ENCODE measurements at places on chromosomes 12 and 14.

DNA sequence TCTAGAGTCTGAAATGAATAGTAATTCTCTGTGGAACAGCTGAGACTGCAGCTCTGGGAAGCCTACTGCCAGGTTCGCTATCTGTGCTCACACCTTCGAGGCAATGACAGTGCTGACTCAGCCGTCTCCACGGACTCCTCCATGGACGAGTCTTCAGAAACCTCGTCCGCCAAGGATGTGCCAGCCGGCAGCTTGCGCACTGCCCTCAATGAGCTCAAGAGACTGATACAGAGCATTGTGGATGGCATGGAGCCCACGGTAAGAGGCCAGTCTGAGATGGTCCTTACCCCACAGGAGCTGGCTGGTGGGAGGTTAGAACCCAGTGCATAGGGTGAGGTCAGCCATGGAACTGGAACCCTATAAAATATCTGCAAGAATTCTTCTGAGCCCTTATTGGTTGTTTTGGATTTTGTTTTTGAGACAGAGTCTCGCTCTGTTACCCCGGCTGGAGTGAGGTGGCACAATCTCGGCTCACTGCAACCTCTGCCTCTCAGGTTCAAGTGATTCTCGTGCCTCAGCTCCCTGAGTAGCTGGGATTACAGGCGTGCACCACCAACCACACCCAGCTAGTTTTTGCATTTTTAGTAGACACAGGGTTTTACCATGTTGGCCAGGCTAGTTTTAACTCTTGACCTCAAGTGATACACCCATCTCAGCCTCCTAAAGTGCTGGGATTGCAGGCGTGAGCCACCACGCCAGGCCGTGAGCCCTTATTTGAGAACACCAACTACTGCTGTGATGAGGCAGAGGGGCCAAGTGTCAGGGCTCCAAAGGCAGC, 43.9 kb downstream of the RAB35 start:
- peaks cover 12% of the 10 kb centered on the region for H3K4me1 ChIP-seq
- H3K4me3 ChIP-seq = no peak overlapping the region
- no peak overlapping the region for H3K27ac ChIP-seq
- DNase-seq = no peak

DNA sequence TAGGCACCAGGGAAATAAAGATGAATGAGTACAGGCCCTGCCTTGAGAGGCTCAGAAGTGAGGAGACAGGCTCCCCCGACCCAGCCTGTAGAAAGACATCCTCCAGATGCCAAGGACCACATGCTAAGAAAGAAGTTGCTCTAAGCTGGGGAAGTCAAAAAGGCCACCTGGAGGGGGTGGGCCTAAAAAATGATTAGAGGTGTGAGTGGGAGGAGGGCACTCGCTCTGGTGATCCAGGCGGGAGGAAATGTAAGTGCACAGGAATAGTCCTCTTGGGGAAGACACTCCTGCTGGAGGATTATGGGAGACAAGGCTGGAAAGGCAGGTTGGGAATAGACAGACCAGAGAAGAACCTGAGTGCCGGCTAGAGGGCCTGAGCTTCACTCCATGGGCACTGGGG, 32.2 kb downstream of the SMUG1 start:
- H3K36me3 ChIP-seq = no peaks in the 10 kb centered on the region
- no peak overlapping the region for H3K27ac ChIP-seq
- DNase-seq = no peak
- peaks cover 74% of the 10 kb centered on the region for H3K4me1 ChIP-seq
- peaks cover 3% of the 10 kb centered on the region for H3K27me3 ChIP-seq

GRCh38 chr14:54147282-54147681, 190.7 kb upstream of the BMP4 start:
- no peaks in the 10 kb centered on the region for H3K27me3 ChIP-seq
- no peak overlapping the region for H3K27ac ChIP-seq
- H3K36me3 ChIP-seq = peaks cover 15% of the 10 kb centered on the region
- H3K4me3 ChIP-seq = no peak overlapping the region
- H3K4me1 ChIP-seq = no peaks in the 10 kb centered on the region

- H3K36me3 ChIP-seq = no peaks in the 10 kb centered on the region
- no peak overlapping the region for H3K27ac ChIP-seq
- peaks cover 15% of the 10 kb centered on the region for H3K4me1 ChIP-seq
- peak overlapping the region; percentile 62 for H3K4me3 ChIP-seq
- DNase-seq = no peak
Measured at GRCh38 chr12:94872671-94872970, 130.9 kb downstream of the NDUFA12 start.

GRCh38 chr12:115975411-115975810, 302.1 kb downstream of the MED13L start:
- peaks cover 21% of the 10 kb centered on the region for H3K4me1 ChIP-seq
- H3K27me3 ChIP-seq = no peaks in the 10 kb centered on the region
- H3K4me3 ChIP-seq = no peak overlapping the region
- H3K27ac ChIP-seq = peak overlapping the region; percentile 33
- peaks cover 44% of the 10 kb centered on the region for H3K36me3 ChIP-seq
- no peak for DNase-seq

DNA sequence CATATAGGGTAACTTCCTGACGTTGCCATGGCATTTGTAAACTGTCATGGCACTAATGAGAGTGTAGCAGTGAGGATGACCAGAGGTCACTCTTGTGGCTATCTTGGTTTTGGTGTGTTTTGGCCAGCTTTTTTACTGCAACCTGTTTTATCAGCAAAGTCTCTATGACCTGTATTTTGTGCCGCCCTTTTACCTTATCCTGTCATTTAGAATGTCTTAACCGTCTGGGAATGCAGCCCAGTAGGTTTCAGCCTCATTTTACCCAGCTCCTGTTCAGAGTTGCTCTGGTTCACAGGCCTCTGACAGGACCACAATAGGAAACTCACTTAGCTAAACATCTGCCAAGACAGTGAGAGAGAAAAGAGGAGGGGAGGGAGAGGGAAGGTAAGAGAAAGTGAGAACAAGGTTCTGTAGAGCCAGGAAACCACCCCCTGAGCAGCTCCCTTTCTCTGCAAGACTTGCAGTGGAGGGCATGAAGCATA, 64.8 kb upstream of the PLEKHG3 start:
- peak overlapping the region; percentile 97 for H3K27ac ChIP-seq
- H3K36me3 ChIP-seq = peaks cover 2% of the 10 kb centered on the region
- no peak for DNase-seq
- peaks cover 57% of the 10 kb centered on the region for H3K4me1 ChIP-seq

GRCh38 chr12:1808798-1809480, 11.4 kb upstream of the LRTM2 start:
- no peak overlapping the region for H3K4me3 ChIP-seq
- H3K36me3 ChIP-seq = no peaks in the 10 kb centered on the region
- H3K4me1 ChIP-seq = peaks cover 5% of the 10 kb centered on the region
- H3K27ac ChIP-seq = no peak overlapping the region

DNA sequence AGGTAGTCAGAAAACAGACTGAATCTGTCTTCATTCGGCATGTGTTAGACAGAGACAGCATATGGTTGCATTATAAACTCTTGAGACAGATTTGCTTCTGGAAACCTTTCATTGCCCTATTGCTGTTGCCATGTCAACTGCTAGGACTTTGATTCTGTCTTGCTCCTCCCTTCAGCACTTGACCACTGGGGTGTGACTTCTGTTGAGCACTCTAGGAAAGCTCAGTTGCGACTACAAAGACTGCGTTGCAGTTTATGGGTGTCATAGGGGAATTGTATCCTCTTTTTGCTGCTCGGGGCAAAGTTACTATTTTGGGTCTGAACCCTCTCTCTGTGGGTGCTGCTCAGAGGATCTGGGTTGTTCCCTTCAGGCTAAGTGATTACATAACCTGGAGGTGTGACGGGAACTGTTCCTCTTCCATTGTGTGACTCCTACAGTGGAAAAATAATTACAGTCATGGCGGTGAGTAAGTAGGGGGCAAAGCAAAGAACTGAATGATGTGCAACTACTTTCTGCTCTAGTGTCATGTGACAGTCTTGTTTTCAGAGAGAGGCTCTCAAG, 44.3 kb upstream of the TRIM9 start:
- no peaks in the 10 kb centered on the region for H3K27me3 ChIP-seq
- no peak for DNase-seq
- H3K36me3 ChIP-seq = peaks cover 4% of the 10 kb centered on the region
- no peak overlapping the region for H3K4me3 ChIP-seq

DNA sequence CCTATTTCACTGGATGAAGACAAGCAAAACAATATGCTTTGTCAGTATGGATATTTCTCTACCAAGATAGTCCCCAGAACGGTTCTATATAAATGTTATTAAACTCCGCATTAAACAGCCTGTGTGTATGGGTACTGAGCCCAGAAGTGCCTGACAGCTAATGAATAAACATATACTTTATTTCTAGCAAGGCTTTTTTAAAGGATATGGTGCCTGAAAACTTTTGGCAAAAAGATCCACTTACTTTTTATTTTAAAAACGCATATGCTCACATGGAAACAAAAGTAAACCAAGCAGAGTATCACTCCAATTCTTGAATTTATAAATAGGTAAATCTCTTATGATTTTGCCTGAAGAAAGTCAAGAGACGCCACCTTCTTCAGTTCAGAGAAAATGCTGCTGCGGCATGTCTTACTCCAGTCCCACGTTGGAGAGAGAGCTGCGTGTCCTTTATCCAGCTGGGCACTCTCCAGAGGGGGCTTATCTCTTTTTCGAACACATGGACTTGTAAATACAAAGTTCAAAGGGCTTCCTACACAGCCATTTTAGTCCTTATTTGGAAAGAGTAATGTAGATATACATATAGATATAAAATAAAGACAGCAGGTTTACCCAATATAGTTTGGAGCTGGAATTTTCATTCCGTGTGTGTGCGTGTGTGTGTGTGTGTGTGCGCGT, 264.2 kb downstream of the ADAMTS20 start:
- peaks cover 79% of the 10 kb centered on the region for H3K4me1 ChIP-seq
- H3K27me3 ChIP-seq = no peaks in the 10 kb centered on the region
- H3K4me3 ChIP-seq = no peak overlapping the region
- peak overlapping the region; percentile 94 for H3K27ac ChIP-seq

- H3K27ac ChIP-seq = peak within 1 kb of the TSS; percentile 87
- peaks cover 56% of the 10 kb centered on the region for H3K4me1 ChIP-seq
- H3K4me3 ChIP-seq = peak within 1 kb of the TSS; percentile 86
- peak; percentile 58 for DNase-seq
- H3K36me3 ChIP-seq = no peaks in the 10 kb centered on the region
Measured at GRCh38 chr12:2052826-2053678, at the start of gene CACNA1C. Gene CACNA1C, plus strand, starts transcription at chr12:2052987. Its CDS starts 576 bp downstream, at chr12:2053563.

DNA sequence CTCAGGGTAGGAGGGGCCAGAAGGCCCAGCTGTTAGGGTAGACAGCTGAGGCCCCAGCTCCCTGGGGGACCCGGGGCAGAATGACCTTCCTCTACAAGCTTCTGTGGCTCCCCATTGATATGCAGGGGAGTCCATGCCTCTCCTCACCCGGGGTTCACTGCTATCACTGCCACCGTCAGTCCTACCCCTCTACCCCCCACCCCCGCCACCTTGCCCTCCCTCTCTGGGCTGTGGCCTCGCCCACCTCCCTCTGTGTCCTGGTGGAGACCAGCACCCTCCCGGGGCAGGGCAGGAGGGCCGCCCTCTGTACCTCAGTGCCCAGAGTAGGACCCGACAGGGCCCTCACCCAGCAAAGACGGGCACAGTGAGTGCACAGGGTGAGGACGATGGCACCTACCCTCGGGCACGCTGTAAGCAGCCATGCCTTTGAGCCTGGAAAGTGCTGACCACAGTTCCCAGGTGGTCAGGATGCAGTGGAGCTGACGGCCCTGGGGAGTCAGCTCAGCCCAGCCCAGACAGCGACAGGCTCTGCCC, 88.4 kb upstream of the SFSWAP start:
- no peaks in the 10 kb centered on the region for H3K36me3 ChIP-seq
- no peak for DNase-seq
- H3K27ac ChIP-seq = no peak overlapping the region
- peaks cover 7% of the 10 kb centered on the region for H3K4me1 ChIP-seq

DNA sequence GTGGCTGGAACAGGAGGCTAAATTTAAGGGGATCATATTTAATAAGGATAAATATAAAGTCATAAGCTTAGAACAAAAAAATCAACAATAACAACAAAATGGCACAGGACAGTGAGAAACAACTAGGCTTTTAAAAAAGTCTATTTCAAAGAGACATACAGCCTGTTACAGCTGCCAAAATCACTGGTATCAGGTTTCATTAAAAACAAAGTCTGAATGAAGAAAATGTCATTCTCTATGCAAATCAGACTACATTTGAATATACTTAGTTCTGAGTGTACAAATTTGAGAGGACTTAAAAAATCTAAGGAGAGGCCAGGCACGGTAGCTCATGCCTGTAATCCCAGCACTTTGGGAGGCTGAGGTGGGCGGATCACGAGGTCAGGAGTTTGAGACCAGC, 44.0 kb downstream of the TFCP2 start:
- H3K27me3 ChIP-seq = no peaks in the 10 kb centered on the region
- H3K36me3 ChIP-seq = peaks cover 11% of the 10 kb centered on the region
- H3K4me1 ChIP-seq = peaks cover 18% of the 10 kb centered on the region

GRCh38 chr12:106118-106591, 39.6 kb downstream of the IQSEC3 start:
- no peaks in the 10 kb centered on the region for H3K36me3 ChIP-seq
- no peak for DNase-seq
- H3K4me3 ChIP-seq = no peak overlapping the region
- no peak overlapping the region for H3K27ac ChIP-seq
- H3K4me1 ChIP-seq = peaks cover 55% of the 10 kb centered on the region

GRCh38 chr12:109555431-109556315, 17.6 kb downstream of the MMAB start:
- no peak for DNase-seq
- peaks cover 3% of the 10 kb centered on the region for H3K27me3 ChIP-seq

- H3K27ac ChIP-seq = peak overlapping the region; percentile 44
- H3K4me3 ChIP-seq = no peak overlapping the region
- no peaks in the 10 kb centered on the region for H3K36me3 ChIP-seq
- no peaks in the 10 kb centered on the region for H3K27me3 ChIP-seq
- no peak for DNase-seq
Measured at GRCh38 chr12:80272387-80272915, 171.6 kb upstream of the PTPRQ start.

DNA sequence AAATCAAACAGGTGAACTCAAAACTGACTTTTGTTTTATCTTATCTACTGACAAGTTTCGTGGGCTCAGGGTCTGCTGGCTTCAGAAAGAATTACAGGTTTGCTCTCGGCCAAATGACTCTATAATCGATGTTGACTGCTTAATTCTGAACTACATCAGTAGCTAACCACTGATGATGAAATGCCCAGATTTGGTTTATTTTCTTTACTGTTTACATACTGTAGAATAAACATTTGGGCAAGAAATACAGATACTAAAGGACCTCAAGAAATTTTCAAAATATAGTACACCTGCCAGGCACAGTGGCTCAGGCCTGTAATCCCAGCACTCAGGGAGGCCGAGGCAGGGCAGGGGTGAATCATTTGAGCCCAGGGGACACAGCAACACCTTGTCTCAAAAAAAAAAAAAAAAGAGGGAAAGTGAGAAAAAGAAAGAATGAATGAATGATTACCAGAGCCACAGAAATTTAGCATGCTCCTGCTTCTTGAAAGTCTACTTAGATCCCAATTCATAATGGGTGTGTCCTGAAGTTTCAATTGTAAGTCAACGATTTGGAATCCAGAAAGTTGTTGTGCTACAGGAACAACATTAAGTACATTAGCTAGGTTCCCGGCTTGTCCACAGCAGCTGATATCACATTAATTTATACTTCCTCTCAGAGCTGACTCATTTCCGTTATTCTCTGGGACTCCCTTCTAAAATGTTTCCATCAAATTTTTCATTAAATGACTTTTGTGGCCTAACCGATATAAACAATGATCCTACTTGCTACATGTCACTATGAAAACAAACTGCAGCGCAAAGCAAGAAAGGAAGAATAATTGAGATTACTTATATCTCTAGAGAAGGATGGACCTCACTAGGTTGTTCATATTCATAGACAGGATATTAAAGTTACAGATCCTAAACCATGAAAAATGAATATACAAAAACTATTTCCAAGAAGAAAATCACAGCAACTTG, 134.3 kb downstream of the MED13L start:
- peak overlapping the region; percentile 76 for H3K27ac ChIP-seq
- no peak for DNase-seq
- H3K4me1 ChIP-seq = peaks cover 47% of the 10 kb centered on the region
- no peaks in the 10 kb centered on the region for H3K27me3 ChIP-seq

All from mesothelial cell of epicardium (in vitro differentiated cells).